NCI-H2107 (cell line): ENCODE measurements at places on chromosomes 13 and 19.

DNA sequence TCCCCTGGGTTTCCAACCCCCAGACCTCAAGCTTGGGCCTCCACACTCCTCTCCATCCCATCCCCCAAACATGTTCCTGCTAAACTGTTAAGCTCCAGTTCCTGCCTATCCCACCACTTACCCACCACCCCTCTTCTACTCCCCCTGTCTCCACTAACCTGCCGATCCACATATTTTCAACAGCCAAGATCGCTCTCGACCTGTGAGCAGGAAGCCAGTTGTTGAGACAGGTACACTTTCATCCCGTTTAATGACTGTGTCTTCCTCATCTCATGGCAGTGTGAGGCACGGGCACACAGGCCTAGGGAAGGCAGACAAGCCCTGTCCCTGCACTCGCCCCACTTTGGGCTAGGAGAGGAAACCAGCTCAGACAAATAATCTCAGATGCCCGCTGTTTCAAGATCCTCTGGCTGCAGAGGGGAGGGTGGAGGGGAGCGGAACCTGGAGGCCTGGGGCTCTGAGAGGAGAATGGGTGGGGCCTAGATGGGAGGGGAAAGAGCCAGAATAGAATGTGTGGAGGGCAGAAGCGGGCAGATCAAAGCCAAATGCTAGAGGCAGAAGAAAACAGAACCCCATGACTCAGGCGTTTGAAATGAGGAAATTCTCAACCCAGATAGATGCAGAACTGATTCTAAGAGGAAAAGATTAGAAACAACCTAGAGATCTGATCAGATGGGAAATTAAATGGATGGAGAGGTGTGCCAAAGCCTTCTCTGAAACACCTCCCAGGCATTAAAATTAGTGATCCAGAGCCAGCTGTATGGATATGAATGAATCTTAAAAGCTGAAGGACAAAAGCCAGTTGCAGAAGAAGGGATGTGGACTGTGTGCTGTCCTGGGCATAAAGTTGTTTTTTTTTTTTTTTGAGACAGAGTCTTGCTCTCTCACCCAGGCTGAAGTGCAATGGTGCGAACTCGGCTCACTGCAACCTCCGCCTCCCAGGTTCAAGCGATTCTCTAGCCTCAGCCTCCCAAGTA is 16.9 kb upstream of the CYP2S1 start:
- DNase-seq: no peak

- DNase-seq: no peak
These were observed 34.2 kb downstream of the THSD1 start for GRCh38 chr13:52371736-52372247.

DNA sequence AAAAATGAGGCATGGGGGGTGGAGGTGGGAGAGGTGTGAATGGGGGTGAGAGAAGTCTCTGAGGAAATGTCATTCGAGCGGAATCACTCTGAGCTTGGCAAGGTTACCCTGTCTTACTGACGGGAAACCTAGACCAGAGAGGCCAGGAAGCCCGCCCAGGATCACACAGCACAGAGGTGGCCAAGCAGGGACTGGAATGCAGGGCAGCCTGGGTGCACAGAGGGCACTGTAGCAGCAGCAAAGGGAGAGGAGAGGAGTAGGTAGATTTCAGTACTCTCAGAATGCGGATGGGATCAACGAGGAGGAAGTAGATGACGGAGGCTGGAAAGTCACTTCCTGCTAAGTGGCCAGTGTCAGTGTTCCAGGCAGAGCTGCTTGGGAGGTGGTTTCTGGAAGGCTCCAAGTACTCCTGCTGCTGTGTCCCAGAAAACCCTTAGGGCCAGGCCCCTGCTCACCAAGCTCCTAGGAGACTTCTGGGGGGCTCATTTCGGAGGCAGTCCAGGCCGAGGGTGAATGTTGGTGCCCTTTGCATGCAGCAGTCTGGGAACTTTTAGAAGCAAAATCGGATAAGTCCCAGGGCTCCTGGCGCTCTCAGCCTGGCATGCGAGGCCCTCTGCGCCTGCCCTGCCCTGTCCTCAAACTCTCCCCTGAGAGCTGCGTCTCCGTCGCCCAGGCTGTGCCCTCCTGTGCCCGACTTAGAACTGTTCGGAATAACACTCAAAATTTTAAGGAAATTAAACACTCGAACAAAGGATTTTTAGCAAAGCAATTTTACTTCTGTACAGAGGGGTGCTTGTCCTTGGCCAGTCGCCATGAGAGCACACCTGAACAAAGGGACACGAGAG is 33.5 kb downstream of the DNM2 start:
- DNase-seq: no peak

DNA sequence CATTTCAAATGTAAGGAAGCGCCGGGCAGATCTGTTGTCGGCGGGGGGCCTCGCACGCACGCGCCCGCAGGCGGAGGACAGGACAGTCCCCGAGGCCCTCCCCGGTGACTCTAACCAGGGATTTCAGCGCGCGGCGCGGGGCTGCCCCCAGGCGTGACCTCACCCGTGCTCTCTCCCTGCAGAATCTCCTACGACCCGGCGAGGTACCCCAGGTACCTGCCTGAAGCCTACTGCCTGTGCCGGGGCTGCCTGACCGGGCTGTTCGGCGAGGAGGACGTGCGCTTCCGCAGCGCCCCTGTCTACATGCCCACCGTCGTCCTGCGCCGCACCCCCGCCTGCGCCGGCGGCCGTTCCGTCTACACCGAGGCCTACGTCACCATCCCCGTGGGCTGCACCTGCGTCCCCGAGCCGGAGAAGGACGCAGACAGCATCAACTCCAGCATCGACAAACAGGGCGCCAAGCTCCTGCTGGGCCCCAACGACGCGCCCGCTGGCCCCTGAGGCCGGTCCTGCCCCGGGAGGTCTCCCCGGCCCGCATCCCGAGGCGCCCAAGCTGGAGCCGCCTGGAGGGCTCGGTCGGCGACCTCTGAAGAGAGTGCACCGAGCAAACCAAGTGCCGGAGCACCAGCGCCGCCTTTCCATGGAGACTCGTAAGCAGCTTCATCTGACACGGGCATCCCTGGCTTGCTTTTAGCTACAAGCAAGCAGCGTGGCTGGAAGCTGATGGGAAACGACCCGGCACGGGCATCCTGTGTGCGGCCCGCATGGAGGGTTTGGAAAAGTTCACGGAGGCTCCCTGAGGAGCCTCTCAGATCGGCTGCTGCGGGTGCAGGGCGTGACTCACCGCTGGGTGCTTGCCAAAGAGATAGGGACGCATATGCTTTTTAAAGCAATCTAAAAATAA is 18.2 kb downstream of the IL17D start:
- no peak for DNase-seq

DNA sequence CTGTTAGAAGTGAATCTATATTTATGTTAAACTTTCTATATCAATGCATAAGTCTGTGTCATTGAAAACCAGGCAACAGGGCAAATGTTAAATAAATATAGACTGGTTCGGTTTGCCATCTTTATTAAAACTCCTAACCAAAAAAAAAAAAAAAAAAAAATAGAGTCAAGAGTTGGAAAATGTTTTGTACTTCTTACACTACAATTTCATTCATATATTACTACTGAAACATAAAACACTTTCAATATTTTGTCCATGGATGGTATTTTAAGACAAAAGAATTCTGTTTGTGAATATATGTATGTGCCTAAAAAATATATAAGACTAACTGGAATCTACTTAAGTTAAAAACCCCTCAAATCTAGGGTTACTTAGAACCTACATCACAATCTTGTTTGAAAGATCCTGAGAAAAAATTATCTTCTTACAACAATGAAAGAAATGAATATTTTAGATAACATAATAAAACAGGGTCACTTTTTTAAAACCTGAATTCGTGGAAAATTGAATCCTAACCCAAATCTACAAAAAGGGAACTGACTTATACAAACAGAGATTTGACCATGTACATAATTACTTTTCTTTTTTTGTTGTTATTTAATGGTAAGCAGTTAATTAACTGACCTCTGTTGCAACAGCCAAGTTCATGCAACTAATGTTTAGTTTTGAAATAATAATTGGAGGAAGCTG is 5.1 kb downstream of the DACH1 start:
- no peak for DNase-seq

DNA sequence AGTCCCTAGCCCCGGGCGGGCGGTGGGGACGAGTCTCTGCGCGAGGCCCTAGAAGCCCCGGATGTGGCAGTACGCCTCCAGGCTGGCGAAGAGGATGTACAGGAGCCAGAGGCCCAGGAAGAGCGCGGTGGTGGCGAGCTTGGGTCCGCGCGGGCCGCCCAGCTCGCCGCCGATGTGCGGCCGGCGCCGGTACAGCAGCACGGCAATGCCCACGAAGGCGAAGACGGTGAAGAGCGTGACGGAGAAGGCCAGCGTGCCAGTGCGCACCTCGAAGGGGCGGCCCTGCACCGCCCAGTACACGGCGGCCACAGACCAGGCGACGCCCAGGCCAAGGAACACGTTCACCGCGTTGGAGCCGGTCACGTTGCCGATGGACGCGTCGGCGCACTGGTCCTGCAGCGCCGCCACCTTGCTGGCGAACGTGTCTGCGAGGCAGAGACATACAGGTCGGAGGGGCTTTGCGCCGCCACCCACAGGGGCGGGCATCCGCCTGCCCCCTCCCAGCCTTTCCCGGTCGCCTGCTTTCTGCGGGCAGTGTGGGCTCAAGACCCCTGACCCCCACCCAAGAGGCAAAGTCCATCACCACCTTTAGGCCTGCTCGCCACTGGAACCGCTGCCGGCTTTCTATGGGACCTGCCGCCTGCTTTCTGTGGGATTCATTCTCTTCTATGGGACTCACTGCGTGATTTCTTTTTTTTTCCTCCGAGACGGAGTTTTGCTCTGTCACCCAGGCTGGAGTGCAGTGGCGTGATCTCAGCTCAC is 10.9 kb upstream of the MEIS3 start:
- DNase-seq: no peak

DNA sequence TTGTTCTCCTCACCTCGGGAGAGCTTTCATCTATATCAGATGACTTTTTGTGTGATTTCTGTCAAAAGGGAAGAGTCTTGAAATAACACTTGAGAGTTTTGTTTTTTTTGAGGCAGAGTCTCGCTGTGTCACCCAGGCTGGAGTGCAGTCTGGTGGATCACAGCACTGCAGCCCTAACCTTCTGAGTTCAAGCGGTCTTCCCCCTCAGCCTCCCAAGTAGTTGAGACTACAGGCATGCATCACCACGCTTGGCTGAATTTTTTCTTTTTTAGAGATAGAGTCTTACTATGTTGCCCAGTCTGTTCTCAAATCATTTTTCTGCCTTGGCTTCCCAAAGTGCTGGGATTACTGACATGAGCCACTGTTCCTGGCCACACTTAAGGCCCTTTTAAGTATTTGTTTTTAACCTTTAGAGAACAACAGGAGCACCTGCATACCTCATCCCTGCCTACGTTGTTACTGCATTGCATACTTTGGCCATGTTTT is 11.4 kb downstream of the NDFIP2 start:
- no peak for DNase-seq

- no peak for DNase-seq
These were observed 6.8 kb downstream of the ZNF507 start for GRCh38 chr19:32352241-32352630.

GRCh38 chr13:112115403-112116091 is 48.6 kb downstream of the SOX1 start:
- DNase-seq: no peak

DNA sequence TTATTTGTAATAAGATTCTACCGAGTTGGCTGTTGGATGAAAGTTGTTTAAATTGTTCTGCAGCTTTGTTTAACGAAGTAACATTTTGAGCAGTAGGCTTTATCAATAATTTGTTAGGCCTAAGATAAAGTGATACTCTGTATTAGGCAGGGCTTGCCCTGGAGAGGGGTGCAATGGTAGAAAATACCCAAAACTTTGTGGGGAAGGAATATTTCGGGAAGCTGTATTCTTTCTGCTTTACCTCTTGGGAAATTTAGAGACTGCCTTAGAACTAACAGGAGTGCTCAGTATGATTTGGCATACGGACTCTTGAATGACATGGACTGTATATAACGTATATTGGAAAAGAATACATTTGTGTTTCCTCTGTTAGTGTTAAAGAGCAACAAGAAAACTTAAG is 2.5 kb downstream of the PDS5B start:
- no peak for DNase-seq

GRCh38 chr13:102212729-102213128 is 189.1 kb downstream of the FGF14 start:
- DNase-seq: no peak

DNA sequence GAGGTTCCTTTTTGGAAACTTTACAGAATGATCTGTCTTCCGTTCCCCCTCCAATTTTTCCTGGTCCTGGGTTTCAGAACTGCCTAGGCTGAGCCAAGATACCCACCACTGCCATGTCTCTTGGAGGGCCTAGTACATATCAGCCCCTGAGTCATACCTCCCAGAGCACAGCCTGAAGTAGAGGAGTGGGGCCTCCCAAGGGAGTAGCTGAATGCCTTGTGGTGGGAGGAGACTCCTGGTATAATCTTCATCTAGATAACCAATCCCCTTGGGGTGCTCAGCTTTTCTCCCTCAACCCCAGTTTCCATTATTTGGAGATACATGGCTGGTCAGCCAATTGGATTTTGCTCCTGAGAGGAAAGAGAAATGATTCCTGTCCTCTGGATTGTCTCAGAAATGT is 30.3 kb downstream of the ZNF763 start:
- DNase-seq: no peak

- DNase-seq: no peak
These were observed 276.8 kb downstream of the TEX29 start for GRCh38 chr13:111597191-111597611.

- DNase-seq: no peak
These were observed 159.5 kb downstream of the RBM26 start for GRCh38 chr13:79246578-79246949.

DNA sequence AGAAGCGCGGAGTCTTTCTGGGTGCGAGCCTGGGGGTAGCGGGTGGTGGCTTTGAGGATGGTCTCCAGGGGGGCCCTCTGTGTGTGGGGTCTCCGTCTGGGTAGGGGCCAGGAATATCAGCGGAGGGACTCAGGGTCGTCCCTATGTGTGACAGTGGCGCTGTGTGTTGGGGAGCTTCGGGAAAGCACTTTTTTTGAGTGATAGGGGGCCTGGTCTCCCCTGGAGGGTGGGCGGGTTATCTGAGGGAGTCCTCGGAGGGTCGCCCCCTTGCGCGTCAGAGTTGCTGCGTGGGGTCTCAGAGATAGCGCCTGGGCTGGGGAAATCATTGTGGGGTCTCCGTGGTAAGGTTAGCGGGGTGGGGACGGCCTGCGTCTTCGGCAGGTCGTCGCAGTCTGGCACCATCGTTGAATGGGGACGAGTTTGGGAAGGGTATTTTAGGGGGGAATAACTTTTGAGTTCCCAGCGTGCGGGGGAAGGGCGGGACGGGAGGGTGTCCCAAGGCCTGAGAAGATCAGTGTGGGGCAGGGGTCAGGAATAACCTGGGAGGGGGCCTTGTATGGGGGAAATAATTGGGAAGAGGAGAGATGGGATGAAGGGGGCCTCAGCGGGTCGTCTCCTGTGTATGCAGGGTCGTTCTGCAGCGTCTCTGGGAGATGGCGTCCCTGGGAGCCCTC is 857 bp downstream of the IER2 start:
- DNase-seq: no peak
